Stimulated activated CD8-positive, alpha-beta memory T cell treated with anti-CD3 and anti-CD28 coated beads, Interleukin-7, amount 100 ng/mL, for 1 hour (primary cell): ENCODE measurements at places on chromosomes 12 and 14.

DNA sequence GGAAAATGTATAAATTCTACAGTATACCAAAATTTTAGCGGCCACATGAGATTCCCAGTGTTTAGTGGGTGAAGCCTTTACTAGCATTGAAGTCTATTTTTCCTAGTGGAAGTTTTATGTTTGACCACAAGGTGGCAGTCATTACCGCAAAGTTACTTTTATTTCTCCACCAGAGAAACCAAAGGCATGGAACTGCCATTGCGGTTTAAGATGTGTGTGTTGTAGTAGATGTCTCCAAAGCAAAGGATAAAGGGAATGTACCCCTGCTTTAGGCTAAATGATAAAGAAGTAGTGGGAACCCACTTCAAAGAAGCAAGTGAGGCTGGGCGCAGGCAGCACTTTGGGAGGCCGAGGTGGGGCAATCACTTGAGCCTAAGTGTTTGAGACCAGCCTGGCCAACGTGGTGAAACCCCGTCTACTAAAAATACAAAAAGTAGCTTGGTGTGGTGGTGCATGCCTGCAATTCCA lies 140.5 kb downstream of the PRKCH start:
- no peak for DNase-seq

DNA sequence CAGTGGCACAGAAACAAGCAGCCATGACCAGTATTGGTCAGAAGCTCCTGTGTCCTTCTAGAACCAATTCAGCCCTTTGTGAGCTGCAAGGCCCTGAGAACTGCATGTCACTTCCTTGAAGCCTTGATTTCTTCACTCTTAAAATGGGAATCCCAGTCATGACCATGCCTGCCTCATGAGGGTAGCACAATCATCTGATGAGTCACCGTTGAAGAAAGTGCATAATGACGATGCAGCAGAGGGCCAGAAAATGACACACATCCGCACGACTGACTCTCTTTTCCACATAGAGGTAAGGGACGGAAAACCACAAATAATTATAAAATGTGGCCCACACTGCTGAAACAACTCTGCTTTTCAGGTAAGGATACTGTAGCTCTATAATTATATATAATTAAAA lies 777.4 kb downstream of the BCL11B start:
- no peak for DNase-seq

GRCh38 chr12:28711421-28711820 lies 437.7 kb upstream of the FAR2 start:
- DNase-seq: no peak

- DNase-seq: no peak
These were observed 62.0 kb downstream of the DYRK2 start for GRCh38 chr12:67710582-67710981.

DNA sequence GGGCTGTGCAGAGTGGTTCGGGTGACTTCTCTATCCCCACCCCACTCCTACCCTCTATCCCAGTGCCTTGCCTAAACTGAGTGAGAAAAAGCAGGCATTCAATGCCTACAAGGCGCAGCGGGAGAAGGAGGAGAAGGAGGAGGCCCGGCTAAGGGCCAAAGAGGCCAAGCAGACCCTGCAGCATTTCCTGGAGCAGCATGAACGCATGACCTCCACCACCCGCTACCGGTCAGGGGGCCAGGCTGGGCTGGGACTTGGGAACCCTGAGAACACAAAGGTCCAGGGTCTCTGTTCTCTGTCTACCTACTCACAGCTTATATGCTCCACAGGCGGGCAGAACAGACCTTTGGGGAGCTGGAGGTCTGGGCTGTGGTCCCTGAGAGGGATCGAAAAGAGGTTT lies 11.7 kb downstream of the PRPF40B start:
- no peak for DNase-seq

- no peak for DNase-seq
These were observed 99.4 kb downstream of the NINJ2 start for GRCh38 chr12:563787-564298.

DNA sequence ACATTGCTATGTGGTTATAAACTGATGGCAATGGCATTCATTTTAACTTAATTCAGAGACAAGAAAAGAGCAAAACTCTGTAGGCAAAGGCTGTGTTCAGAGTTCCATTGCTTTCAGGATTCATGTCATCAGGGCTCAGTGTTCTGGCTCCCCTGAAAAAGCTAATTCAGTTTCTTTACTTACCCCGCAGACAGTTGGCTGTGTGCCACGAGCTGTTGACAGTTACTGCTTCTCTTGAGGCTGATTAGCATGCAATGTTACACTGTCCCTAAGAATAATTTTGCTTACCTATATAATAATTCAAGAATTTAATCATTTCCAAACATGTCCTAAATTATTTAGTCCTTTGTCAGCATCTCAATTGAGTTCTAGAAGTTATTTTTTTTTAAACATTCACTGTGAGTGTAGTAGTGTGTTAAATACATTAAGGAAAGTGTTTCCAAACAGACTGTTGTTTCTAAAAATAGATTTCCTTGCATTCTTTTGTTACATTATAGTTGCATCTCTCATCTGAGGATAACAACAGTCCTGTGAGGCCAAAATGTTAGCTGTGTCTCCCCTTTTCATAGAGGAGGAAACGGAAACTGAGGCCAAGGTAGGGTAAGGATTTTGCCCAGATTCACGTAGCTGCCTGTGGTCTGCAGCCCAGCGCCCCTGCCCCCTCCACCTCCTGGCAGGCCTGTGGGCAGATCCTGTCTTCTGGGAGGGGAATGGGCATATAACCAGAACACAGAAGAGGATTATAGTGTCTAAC lies 98.6 kb downstream of the PELI2 start:
- no peak for DNase-seq

DNA sequence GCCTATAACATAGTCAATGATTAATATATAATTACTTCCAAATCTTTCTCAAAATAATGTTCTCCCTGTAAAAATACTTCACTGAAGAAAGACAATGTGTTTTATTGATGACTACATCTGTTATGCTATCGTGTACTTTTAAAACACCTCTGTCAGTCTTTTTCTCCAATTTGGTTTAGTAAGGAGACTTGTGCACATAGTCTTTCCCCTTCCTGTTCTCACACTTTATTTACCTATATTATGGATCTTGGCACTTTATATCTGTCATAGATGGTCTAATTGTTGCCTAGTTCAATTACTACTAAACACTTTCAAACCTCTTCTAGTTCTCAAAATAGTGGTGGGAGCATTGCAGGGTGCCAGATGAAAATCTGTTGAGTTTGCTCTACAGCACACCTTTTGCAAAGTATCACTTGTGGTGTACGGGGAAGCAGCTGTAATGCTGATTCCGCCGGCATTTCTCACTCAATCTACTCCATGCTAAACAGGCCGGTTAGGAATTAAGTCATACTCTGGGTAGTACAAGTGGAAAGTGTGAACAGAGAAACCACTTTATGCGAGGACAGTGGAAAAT lies 1.1 kb upstream of the INSM2 start:
- DNase-seq: no peak

GRCh38 chr12:63978519-63978918 lies 134.0 kb downstream of the SRGAP1 start:
- no peak for DNase-seq

- no peak for DNase-seq
These were observed 626.6 kb downstream of the DIO2 start for GRCh38 chr14:79584679-79585078.

DNA sequence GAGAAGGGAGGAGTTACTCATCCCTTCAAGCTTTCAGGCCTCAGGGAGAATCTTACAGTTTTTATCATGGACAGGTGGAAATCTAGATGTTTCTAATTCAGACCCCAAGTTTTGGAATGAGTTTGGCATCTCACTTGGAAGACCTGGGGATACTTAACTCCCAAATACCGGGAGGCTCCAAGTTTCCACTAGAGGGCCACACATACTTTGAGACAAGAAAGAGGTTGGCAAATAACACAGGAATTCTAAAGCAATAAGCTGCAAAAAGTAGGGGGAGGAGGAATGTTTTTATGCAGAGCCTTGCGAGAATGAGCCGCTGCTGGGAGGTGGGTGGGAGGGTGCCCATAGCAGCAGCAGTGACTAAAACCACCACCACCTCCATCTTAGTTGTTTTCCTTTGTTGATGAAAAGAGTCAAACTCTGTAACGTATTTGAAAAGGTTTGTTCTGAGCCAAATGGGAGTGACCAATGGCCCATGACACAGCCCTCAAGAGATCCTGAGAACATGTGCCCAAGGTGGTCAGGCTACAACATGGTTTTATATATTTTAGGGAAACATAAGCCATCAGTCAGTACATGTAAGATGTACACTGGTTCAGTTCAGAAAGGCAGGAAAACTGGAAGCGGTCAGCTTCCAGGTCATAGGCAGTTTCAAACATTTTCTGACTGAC lies 34.2 kb upstream of the RNASE1 start:
- no peak for DNase-seq

DNA sequence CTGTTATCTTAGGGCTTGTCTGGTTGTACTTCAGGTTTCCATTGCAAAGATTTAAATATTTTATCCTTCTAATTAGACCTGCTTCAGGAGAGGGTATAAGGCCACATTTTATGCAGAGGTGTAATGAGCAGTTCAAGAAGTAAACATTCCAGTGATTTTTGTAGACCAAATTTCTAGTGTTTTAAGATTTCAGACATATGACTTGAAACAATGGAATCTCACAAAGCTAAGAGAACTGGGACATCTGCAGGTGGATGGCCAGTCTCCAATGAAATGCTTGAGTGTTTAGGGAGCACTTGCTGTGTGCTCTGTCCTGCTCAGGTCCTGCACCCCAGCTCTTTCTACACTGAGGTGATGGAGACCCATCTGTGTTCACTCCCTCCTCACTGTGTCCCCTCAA lies 7.9 kb downstream of the C14orf132 start:
- no peak for DNase-seq

DNA sequence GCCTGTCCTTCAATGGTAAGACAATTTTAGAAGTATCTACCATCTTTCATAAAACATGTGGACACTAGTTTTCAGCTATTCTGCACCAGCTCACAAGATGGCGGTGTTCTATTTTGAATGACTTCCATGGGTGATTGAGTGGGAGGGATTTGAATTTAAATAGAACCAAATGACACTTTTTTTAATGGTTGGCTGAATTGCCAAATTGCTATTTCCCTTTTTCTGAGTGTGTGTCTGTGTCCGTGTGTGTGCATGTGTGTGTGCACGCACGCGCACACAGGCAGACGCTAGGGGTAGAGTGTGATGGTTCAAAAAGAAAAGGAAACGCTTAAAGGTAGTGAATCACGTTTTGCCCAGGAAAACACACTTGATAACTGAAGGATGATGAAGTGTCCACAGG lies 362.6 kb downstream of the DAD1 start:
- no peak for DNase-seq

- DNase-seq: no peak
These were observed 272.4 kb upstream of the FBXO33 start for GRCh38 chr14:39704594-39704993.

GRCh38 chr12:51864833-51865670 lies 16.5 kb upstream of the FIGNL2 start:
- DNase-seq: no peak

DNA sequence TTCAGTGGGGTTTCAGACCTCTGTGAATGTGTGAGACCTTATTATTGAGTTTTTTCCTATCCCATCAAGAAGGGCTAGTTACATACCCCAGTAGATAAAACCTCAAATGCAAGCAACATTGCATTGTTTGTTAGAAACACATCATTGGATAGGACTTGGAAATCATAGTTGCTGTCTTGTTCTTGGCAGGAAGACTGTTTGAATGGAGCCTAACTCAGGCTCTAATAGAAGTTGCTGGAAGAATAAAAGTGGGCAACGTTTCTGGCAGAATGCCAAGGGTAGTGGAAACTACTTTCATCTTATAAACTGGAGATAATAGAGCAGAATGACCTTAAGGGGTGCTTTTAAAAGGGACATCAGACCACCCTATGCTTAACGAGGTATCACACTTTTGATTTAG lies 9.9 kb upstream of the PTHLH start:
- DNase-seq: no peak

GRCh38 chr14:104421401-104421821 lies 158.2 kb upstream of the C14orf180 start:
- no peak for DNase-seq

DNA sequence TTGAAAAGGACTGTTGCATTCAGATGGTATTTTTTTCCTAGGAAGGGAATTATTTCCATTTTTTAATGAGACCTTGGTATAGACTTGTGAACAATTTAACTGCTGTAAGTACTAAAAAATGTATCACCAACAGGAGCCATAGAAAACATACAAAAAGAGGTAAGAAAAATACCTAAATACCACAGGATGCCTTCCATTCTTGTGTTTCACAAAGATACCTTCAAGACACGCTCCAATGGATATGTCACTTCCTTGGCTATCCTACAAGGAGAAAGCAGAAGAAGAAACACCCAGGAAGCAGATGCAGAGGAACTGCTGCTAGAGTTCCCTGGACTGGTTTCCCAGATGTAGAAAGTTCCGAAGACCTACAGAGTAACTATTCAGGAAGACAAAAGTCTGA lies 54.2 kb downstream of the PTPN21 start:
- no peak for DNase-seq

GRCh38 chr12:124453419-124454351 lies 113.7 kb downstream of the NCOR2 start:
- DNase-seq: peak; percentile 74

- DNase-seq: no peak
These were observed 7.4 kb downstream of the GTSF1 start for GRCh38 chr12:54465857-54466523.

GRCh38 chr14:70416338-70416724 lies 559 bp downstream of the SYNJ2BP start:
- DNase-seq: no peak

- no peak for DNase-seq
These were observed 60.0 kb upstream of the PARP11 start for GRCh38 chr12:3933074-3933818.

GRCh38 chr12:115790526-115790925 lies 487.0 kb downstream of the MED13L start:
- DNase-seq: no peak
